ACHN (cell line): ENCODE measurements at places on chromosomes 1 and 21.

DNA sequence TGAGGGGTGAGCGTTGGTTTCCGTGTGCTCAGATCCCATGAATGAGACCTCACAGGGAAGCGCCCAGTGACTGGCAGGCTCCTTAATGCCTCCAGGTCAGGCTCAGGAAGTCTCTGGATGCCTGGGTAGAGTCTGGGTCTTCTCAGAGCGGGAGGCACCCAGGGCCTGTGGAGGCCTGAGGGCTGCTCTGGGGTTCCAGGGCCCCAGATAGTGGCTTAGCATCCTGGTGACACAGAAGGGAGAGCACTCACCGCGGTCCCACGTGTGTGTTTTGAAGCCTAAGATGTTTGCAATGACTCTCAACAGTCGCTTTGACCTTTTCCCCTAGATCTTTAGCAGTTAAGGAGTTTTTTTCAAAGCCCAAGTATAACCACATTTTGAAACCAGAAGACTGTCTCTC is 25.0 kb downstream of the PRMT2 start:
- no peak for DNase-seq

DNA sequence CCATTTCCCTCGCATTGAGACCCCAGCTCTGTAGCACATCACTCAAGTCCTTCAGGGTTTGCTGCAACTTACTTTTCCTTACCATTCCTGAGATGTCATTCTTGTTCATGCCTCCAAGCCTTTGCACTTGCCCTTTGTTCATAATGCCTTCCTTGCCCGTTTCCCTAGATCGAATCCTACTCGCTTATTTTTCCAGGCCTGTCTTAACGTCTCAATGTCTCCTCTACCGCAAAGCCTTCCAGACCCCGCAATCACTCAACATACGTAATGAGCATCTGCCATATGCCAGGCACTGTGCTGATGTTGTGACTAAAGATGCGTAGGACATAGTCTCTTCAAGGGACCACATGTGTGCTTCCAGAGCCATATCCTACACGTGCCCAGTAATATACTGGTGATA is 31.1 kb upstream of the CNIH3 start:
- no peak for DNase-seq

GRCh38 chr1:2890221-2890850 is 88.8 kb upstream of the TTC34 start:
- DNase-seq, result no peak

GRCh38 chr1:211698161-211699026 is 23.0 kb upstream of the NEK2 start:
- peak; percentile 68 for DNase-seq

DNA sequence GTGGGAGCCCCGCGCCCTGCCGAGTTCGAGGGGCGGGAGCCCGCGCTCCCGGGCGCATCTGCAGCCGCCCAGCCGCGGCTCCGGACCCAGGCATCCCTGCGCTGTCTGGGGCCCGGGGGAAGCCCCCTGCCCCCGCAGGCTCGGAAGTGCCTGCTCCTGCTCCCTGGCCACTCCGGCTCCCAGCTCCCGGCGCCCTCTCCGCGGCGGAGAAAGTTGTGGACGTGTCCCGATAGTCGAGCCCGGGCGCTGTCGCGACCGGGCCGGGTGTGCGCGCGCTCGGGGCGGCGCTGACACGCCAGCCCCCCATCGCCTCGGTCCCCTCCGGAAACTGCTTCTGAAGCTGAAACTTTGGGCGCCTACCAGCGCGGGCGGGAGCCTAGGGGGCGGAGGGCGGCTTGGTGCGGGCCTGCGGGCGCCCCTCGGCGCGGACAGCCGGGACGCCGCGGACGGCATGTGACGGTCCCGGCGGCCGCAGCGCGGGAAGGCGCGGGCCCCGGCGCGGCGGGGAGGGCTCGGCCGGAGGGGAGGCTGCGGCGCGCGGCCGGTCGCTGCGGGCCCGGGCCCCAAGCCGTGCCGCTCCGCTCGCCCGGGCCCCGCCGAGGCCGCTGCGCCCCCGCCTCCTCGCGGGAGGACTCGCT is 515 bp downstream of the MAN1C1 start:
- DNase-seq, result no peak

- peak; percentile 17 for DNase-seq
Measured at GRCh38 chr1:118986555-118987467, 1.3 kb downstream of the TBX15 start.

DNA sequence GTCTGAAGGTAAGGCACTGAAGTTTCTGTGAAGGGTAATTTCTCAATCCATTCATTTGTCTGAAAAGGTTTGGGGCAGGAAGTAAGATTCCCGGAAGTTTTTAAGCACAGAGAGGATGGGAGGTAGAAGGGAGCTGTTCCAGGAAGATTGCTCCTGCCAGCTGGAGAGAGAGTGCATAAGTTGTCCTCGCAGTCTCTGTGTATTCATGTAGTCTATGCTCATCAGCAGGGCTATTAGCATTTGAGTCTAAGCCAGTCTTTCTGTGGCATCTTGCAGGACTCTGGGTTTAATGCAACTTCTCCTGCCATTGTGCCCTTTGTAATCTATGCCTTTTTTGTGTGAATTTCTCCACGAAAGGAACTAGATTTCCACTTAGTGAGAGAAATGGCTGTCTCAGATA is 140.8 kb upstream of the FGGY start:
- no peak for DNase-seq

DNA sequence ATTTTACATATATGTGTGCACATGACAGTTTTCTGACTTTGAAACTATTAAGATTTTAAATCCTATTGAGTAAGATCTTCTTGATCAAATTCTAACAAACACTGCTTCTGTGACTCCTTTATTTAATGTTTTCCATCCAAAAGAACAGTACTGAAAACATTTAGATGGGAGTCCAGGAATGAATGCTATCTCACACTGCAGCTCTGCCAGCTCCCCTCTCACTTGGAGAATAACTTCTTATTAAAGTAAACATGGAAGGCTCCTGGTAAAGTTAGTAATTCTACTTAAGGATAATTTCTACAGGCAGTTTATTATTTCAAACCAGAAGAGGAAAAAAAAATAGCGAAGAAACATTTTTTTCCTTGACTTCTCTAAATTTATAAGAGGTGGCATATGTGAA is 349.1 kb downstream of the DPYD start:
- DNase-seq, result no peak

DNA sequence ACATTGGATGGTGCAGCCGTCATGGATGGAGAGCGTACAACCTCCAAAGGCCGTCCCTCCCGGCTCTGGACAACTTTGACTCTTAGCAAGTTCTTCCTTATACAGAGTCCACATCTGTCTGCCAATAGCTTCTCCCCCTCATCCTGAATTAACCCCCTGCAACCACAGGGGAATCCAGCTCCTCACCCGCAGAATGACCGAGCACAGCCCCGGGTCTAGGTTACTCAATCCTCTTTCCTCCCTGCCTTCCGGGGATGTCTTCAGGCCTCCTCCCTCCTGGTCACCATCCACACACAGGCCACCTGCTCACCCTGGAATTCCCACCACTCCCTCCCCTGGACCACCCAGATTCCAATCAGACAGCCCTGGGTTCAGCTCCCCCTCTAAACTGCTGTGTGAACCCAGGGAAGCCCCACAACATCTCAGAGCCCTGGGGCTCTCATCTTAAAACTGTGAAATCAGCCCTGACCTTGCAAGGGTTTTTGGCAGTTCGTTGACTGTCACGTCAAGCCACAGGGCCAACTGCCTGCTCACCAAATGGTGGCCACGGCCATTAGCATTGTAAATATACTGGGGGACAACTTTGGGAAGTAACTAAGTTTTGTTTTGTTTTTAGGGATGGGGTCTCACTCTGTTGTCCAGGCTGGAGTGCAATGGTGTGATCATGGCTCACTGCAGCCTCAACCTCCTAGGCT is 54.2 kb downstream of the HSPG2 start:
- DNase-seq, result no peak

- peak; percentile 77 for DNase-seq
Measured at GRCh38 chr1:219385787-219386427, 212.2 kb downstream of the LYPLAL1 start.

- no peak for DNase-seq
Measured at GRCh38 chr1:212629450-212630157, 21.0 kb downstream of the ATF3 start.

- no peak for DNase-seq
Measured at GRCh38 chr1:52558941-52559340, 6.0 kb upstream of the TUT4 start.

- no peak for DNase-seq
Measured at GRCh38 chr21:45835301-45836267, 146.0 kb upstream of the COL6A1 start.

DNA sequence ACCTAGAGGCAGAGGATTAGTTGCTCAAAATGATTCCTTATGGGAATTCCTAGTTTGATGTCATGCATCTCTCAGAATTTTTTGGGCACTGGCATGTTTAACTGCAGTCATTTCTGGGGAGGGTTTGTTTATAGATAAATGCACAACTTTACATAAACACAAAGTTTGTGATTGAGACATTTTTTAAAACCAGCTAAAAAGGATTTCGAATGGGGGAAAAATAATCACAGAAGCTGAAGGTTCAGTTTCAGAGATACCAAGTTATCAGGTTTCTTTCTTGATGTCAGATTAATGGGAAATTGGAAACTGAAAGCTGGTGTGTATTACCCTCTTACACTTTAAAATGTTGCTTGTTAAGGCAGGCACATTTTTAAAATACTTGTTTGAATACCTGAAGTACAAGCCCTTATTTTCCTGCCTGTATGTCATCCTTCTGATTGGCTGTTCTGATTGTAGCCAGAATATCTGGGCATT is 72.1 kb downstream of the DISP1 start:
- no peak for DNase-seq

- peak; percentile 47 for DNase-seq
Measured at GRCh38 chr1:202501281-202501680, 152.8 kb downstream of the PPP1R12B start.

DNA sequence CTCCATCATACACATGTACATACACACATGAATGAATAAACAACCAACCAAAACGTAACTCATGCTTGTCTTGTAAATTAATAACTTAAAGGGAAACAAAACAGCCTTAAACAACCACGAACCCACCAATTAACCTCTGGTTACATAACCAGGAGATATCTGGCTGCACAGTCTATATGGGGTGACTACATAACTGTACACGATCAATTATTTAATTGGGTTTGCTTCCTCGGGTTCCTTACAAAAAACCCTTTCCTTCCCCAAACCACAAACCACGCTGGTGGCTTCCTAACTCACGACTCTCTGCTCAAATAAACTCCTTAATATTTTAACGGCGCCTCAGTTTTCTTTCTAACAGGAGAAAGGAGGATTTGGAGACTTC is 744 bp downstream of the ZNF670 start:
- DNase-seq, result peak; percentile 41

DNA sequence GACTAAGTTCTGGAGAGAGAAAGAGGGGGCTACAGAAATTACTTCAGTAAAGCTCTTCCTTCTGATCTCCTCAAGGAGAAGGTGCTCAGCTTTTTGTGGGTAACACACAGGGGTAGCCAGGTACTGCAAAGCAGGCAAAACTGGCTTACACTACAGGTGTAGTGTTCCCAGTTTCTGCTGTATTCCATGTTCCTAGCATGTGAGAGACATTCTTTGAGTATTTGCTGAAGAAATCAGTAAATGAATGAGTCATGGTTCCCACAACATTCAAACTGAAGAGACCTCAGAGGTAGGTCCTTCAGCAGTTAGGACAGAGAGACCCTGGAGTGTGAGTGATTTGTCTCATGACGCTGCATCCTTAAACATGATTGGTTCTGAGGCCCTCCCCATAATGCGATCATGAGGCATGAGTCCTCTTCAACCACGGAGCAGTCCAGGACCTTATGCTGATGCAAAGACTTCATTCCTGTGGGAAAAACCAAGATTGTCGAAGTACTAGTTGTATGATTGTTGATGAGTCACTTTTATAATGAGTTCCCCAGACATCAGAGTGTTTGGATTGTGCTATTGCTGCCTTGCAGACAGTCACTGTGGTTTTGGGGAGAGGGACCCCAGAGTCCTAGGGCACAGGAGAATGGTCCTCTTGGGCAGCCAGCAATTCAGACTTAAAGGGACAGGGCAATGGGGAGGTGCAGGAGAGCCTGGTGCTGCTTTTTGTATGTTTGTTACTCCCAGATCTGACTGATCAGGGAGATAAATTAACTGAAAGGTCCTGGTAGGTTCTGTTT is 2.7 kb upstream of the OR10J4 start:
- DNase-seq, result peak; percentile 49

DNA sequence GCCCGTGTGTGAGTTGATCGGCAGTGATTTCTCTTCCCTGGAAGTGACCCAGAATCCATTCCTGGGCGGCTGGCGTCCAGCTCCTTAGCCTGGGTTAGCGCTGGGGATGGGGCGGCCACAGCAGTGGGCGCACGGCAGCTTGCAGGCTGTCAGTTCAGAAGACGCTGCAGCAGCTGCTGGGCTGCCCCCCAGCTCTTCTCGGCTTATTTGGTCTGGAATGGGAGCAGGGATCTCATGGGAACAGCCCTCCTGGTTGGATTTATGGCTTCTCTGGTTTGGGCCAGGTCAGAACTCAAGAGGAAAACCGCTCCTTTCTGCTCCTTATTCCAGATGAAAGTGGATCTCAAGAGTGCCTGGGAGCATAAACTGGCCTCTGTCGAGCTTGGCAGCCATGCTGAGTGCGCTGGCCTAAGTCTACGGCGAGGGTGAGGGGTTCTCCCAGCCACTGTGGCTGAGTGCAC is 148.2 kb downstream of the PRDM16 start:
- no peak for DNase-seq

DNA sequence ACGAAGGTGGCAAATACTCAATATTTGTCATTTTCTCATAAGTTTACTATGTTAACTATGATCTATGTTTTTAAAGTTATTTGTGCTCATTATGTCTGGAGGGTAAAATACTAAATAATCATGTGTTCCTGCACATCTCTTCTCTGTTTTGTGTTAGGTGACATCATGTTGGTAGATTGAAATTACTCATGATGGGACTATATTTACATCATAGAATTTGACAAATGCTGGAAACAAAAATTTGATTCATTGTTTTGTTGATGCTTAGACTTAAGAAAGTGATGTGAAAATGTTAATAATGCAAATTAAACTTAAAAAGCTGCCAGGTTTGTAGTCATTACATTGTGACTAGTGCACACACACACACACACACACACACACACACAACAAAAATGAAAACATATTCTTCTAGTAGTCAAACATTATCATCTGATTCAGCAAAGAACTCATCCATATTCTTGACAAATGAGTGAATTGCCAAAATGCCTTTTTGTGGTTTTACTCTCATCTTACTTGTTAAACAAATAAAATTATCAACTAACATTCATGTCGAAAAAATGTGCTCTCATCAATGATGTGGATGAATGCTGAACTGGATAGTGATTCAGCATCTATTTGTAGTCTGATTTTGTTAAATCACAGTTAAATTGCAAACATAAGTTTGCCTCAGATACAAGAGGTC is 870.7 kb downstream of the BRINP3 start:
- DNase-seq, result peak; percentile 51

DNA sequence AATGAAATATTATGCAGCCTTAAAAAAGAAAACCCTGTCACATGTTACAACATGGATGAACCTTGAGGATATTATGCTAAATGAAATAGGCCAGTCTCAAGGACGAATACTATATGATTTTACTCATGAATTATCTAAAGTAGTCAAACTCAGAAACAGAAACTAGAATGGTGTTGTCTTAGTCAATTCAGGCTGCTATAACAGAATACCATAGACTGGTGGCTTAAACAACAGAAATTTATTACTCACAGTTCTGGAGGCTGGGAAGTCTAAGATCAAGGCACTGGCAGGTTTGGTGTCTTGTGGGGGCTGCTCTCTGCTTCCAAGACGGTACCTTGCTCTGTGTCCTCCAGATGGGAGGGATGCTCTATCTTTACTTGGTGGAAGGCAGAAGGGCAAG is 113.8 kb upstream of the DNAH14 start:
- no peak for DNase-seq
